ENCODE measurements at places on chromosomes 5 and 9. TPM values are rescaled to one million over a fixed set of nuclear protein-coding genes. Genes with fewer than 3 reads are reported as not detected.

GRCh38 chr9:111399772-111400563 lies 69.9 kb upstream of the OR2K2 start:
- no peak for DNase-seq

DNA sequence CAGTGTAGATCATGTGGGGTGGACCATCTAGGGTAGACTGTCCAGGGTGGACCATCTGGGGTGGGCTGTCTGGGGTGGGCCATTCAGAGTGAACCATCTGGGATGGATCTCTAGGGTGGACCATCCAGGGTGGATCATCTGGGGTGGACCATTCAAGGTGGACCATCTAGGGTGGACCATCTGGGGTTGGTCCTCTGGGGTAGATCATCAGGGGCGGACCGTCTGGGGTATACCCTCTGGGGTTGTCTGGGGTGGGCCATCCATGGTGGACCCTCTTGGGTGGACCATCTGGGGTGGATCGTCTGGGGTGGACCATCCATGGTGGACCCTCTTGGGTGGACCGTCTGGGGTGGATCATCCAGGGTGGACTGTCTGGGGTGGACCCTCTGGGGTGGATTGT lies 64.3 kb downstream of the KCNT1 start:
- no peak for DNase-seq

DNA sequence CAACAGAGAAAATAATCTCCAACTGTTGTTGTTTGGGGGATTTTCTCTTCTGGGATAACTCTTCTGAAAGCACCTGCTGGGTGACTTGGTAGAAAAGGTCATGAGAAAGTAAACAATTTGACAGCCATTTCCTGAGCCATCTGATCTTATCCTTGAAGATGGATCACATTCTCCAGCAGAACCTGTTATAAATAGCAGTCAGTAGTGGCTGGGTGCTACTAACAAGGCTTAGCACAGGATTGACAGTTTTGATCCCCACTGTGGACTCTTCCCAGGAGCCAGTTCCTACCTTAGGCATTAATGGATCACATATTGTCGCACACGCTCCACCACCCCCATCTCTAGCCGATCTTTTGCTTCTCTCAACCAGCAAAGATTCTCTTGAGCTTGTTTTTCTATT lies 220.2 kb downstream of the PLK2 start:
- no peak for DNase-seq

The LECT2 gene
- total RNA-seq = not detected

The DOLPP1 gene
- total RNA-seq = 9.1 TPM

The STING1 gene
- 109 TPM for total RNA-seq

DNA sequence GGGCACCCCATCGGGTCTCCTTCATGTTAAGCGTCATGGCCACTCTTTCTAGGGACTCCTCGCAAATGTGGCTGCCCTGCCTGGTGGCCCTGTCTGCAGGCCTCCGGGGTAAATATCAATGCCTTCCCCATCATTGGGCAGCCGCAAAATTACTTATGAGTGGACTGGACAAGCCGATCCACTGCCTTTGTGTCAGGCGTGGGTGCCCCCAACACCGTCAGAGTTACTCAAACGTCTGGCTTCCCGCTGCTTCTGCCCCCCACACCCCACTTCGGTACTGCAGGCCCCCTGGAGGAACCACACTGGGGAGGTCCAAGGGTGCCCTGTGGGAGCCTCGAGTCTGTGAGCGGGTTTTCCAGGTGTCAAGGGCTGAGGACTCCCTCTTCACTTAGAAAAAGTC lies 3.8 kb downstream of the LHX3 start:
- DNase-seq = no peak

DNA sequence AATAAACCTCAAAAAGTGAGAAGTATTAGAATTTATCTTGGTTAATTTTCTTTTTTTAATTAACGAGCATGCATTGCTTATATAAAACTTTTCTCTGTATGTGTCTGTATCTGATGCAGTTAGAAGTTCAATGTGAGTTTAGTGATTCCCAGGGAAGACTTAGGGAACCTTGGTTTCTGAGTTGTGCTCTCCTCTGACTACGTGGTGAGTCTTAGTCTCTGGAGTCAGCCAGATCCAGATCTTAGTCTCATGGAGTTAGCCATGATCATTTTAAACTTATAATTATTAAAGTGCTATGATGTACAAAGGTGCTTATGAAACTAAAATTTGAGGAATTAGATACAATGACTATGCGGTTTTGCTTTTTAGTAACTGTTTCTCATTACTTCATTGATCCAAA lies 285.3 kb upstream of the DMRT1 start:
- no peak for DNase-seq

The RGMB gene
- 12.2 TPM for total RNA-seq

The TAL2 gene
- 0.98 TPM for total RNA-seq

DNA sequence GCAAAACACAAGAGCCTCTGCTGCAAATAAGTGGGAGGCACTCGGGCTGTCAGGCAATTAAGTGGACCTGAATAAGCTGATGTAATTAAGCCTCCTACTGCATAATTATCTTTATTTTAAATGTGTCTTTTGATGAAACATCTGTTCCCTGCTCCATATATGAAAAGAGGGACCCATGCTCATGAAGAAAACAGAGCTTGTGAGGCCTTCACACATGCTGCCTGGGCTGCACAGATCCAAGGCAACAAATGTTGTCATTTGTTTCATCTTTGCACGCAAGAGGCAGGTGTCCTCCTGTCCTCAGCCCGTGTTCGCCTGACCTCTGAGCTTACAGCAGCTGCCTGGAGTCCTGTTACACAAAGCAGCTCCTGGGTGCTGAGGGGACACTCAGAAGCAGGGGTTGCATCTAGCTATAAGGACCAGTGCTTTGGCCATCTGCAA lies 381.1 kb downstream of the ZNF608 start:
- peak; percentile 43 for DNase-seq

The C9 gene
- total RNA-seq = 4.5 TPM
